SJCRH30 (cell line): ENCODE measurements at places on chromosomes 12 and 14. TPM values are rescaled to one million over a fixed set of nuclear protein-coding genes. Genes with fewer than 3 reads are reported as not detected.
A peak's percentile ranks its signal among the peaks of the same experiment; 100 is the strongest.

DNA sequence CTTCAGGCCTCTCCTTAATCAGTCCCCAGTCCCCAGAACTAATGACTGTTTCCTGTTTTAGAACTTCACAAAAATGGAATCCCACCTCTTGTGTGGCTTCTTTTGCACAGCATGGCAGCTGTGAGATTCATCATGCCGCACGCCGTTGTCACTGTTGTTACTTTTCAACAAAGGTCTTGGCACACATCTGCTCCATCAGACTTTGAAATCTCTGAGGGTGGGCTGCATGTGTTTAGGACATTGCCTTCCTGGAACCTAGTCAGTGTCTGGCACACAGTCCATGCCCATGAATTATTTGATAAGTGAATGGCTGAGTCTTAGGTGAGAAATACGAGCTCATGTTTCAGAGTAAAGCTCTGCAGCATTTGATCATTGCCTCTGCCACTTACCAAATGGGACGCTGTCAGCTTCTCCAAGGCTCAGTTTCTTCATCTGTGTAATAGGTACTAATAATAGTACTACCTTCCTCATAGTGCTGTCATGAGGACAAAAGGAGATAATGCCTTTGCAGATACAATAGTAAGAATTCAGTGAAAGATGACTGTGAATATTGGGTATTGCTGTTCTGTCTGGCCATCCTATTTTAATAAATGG is 90.4 kb downstream of the SRRM4 start:
- H3K36me3 ChIP-seq = no peaks in the 10 kb centered on the region
- DNase-seq = peak; percentile 38
- H3K4me3 ChIP-seq = no peak overlapping the region

The MYH6 gene
- total RNA-seq = not detected in 2 replicates

DNA sequence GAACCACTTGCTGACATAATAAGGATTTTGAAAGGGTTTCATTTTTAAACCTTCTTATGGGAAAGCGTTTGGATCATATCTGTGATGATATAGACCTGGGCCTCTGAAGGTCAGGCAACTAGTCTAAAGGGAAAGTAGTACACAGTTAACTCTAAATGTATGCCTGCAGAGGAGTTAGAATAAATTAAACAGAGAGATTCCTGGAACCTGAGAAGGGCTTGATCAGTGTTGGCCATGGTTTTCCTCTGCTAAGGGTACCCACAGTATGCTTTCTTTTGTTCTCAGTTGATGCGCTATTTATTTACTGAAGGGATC is 14.4 kb upstream of the POLR3B start:
- H3K27ac ChIP-seq = no peak overlapping the region
- no peak overlapping the region for H3K4me3 ChIP-seq
- DNase-seq = no peak
- H3K4me1 ChIP-seq = no peaks in the 10 kb centered on the region
- no peaks in the 10 kb centered on the region for H3K27me3 ChIP-seq

DNA sequence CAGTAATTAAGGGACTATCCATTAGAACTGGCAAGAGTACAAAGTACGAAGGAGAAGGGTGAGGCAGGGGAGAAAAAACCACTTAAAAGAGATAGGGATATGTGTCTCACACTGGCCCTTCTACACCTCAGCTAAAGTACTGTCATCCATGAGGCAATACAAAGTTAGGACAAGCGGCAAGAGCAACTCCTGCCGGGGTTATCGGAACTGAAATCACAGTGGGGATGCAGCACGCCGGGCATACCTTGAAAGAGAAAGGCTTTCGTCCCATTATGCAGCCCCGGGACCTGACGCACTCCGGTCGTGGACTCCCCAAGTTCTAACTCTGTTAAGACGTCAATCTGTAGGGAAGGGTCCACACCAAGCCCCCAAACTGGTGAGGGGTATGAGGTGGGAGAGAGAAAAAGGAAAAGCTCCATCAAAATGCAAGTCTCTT is 1.1 kb downstream of the NELL2 start:
- peaks cover 7% of the 10 kb centered on the region; the same call in 1 of the 2 replicates for H3K27me3 ChIP-seq
- H3K27ac ChIP-seq = no peak overlapping the region
- DNase-seq = no peak
- H3K4me1 ChIP-seq = no peaks in the 10 kb centered on the region

The BCL11B gene
- total RNA-seq = 1.7 and 2.2 TPM in 2 replicates

- no peak overlapping the region for H3K27ac ChIP-seq
- no peaks in the 10 kb centered on the region for H3K36me3 ChIP-seq
- no peak for DNase-seq
These were observed 114.9 kb upstream of the PWP1 start for GRCh38 chr12:107570721-107571120.

The KLRB1 gene
- total RNA-seq = not detected in 2 replicates

DNA sequence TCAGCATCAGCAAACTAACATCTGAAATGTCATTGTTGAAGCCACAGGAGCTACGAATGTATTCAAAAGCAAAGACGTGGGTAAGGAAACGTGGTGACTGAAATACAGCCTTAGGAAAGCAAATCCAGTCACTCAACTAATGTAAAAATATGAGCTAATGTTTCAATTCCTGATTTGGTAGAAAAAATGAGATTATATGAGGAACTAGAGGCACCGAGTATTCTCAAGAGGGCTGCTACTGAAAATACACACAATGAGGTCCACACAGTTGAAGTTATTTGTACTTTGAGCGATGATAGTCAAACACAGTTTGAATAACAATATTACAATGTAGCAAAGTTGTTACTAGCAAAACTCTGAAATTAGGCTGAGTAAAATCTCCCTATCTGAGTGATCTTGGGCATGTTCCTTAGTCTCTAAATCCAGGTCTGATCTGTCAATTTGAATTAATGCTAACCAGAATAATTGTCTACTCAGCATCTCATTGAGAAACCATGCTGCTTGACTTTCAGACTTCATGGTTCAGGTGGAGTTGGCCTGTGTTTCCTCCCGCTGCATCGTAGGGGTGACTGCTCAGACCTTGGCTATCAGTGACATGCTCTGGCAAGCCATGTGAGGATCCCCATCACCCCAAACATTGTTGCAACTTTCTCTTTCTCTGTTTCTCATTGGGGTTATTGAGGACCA is 467.1 kb upstream of the SOX5 start:
- no peaks in the 10 kb centered on the region for H3K36me3 ChIP-seq
- H3K27ac ChIP-seq = no peak overlapping the region
- no peak for DNase-seq
- no peaks in the 10 kb centered on the region for H3K4me1 ChIP-seq
- no peaks in the 10 kb centered on the region for H3K27me3 ChIP-seq

The CELA1 gene
- not detected in 2 replicates for total RNA-seq

The ZBTB42 gene
- 0.38 and 0.48 TPM in 2 replicates for total RNA-seq

GRCh38 chr12:24723759-24724158 is 225.1 kb downstream of the BCAT1 start:
- H3K27ac ChIP-seq = no peak overlapping the region
- no peaks in the 10 kb centered on the region for H3K36me3 ChIP-seq
- no peaks in the 10 kb centered on the region for H3K27me3 ChIP-seq
- no peak for DNase-seq

The ERP27 gene
- not detected in 2 replicates for total RNA-seq
